ENCODE measurements at places on chromosomes 2 and 18.
A peak's percentile ranks its signal among the peaks of the same experiment; 100 is the strongest.

GRCh38 chr2:177242121-177242987 lies 22.2 kb downstream of the NFE2L2 start:
- no peak for DNase-seq

DNA sequence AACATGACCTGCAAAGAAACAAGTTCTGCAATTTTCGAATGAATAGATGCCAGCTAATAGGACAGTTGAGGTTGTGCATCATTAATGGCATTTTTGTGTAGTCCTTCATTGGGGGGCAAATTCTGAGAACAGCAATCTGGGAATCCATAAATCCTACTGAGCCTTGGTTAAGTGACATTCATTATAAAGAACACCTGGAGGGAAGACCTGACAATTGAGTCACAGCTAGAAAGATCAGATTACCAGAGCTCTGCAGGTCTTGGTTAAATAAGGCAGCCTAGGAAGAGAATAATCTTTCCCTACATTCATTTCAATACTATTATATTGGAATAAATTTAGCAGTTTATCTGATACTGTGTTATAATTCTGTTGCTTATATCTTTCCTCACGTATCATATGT lies 14.3 kb downstream of the KCNH7 start:
- DNase-seq = no peak

- no peak for DNase-seq
These were observed 10.9 kb upstream of the PEX13 start for GRCh38 chr2:61006486-61007105.

GRCh38 chr2:135742325-135742757 lies 686 bp downstream of the UBXN4 start:
- DNase-seq = no peak

DNA sequence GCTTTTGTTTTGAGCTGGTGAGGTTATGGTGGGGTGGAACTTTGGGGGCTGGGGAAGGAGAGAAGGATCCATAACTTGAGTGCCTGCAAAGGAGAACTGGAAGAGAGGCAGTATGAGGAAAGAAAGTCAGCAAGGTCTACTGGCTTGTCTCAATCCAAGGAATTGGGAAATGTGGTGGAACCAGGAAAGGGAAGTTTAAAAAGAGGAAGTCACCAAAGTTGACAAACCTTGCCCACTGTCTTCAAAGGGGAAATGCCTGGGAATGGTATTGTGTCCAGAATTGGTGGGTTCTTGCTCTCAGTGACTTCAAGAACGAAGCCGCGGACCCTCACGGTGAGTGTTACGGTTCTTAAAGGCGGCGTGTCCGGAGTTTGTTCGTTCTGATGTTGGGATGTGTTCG lies 304.1 kb upstream of the FAM98A start:
- DNase-seq = no peak

GRCh38 chr2:223934870-223935269 lies 10.3 kb downstream of the WDFY1 start:
- DNase-seq = no peak

DNA sequence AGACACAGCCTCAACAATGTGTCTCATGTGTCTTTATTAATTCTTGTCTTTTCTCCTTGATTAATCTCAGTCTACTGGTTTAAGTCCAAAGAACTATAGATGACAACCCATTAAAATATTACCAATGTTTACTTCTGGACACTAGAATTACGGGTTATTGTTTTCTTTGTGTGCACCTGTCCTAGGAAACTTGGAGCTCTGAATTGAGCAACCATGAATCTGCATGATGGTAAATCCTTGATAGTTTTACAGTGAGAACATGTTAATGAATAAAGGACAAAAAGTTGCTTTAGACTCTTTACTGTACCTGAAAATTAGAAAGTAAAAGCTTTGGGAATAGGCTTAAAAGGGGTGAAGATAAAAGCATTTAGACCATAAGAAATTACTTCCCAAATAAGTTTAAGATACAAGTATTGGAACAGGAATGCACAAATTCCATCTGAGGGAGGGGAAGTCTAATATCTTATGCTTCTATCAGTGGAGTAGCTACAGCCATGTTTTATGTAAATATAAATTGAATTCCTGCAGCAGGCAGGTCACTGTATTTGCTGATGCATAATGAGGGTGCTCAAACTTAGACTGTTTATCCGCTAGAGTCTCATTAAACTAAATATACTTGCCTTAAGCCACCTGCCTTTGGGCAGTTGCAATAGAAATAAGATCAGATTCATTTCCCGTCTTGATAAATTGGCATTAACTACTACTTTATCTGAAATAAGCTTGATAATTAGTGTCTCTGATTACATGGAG lies 603.7 kb upstream of the GCFC2 start:
- no peak for DNase-seq

GRCh38 chr18:4870177-4870773 lies 326.8 kb downstream of the AKAIN1 start:
- no peak for DNase-seq

DNA sequence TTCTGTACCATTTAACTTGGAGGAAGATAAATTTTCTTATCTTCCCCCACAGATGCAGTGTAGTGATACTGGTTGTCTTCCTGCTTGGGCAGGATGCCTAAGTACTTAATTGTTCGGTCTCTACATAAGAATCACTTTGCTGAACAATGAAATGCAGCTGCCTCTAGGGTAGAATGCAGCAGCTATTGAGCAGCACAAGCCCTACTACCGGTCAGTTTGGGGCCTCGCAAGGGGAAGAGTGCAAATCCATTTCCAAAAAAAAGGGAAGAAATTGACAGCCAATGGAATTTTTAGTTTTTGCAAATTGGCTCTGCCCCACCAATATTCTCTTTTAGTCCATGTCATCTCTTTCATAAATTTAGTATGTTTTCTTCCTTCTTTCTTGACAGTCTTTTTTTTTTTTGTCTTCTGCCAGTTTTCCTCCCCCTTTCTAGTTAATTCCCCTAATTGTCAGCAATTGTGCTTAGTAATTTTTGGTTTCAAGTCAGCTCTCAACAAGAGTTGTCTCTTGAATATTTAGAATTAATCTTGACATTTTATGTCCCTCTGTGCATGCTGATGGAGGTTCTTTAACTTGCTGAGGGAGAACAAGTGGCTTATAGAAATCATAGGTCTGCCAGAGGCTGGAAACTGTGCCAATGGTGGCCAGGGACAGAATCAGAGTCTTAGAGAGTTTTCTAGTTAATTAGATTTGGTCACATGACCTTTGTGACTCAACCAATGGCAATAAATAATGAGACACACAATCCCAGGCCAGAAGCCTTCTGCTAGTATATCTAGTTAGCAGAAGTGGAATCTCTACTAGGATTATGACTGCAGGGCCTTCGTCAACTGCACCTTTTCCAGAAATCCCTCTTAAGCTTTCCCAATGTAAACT lies 270.0 kb downstream of the CTNNA2 start:
- DNase-seq = no peak

DNA sequence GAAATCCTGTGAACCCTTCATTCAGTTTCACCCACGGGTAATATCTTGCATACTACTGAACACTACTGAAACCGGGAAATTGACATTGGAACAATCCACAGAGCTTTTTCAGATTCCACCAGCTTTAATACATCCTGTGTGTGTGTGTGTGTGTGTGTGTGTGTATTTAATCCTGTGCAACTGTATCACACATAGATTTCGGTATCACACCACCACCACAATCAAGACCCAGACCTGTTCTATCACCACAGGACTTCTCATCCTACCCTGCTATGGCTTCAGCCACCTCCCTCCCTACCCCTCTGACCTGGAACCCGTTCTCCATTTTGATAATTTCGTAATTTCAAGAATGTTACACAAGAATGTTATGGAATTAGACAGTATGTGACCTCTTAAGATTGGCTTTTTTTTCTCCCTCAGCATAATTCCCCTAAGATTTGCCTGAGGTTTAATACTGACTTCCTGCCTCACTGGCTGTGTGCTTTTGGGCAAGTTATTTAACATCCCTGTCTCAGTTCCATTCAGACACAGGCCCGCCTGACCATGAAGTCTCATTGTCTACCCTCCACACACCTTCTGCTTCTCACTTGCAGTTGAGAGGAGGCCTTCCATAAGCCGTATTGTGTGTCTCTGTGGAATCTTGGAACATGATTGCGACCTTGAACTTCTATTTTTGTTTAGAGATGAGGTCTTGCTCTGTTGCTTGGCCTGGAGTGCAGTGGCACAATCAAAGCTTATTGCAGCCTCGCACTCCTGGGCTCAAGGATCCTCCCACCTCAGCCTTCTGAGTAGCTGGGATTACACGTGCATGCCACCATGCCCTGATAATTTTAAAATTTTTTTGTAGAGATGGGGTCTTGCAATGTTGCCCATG lies 14.4 kb upstream of the TMEM131 start:
- DNase-seq = no peak

GRCh38 chr2:231530099-231531011 lies at the start of gene NMUR1:
Gene NMUR1 (minus strand): TSS chr2:231530445. CDS start chr2:231530361, 84 bp downstream.
- peak; percentile 69 for DNase-seq

GRCh38 chr2:110904779-110905148 lies 172.4 kb downstream of the ACOXL start:
- no peak for DNase-seq

- DNase-seq = no peak
These were observed 446 bp upstream of the COPS7B start for GRCh38 chr2:231785822-231786176.

- DNase-seq = no peak
These were observed 220.3 kb downstream of the KLHL29 start for GRCh38 chr2:23605236-23605635.

DNA sequence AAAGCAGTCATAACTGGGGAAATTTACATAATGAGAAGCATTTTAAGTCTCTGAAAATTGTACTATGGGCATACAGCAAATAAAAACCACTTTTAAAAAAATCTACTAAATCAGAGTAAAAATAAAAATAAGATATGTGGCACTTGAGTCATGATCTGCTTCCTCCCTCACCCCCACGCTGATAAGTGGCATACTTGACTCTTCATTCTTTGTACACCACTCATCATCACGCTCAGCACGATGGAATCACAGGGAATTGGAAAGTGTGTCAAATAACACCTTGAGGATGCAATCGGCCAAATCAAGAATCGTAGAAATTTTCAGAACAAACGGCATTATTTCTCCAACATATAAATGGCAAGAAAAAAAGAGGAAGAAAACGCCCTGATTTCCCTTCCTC lies 41.1 kb upstream of the REG3G start:
- no peak for DNase-seq

DNA sequence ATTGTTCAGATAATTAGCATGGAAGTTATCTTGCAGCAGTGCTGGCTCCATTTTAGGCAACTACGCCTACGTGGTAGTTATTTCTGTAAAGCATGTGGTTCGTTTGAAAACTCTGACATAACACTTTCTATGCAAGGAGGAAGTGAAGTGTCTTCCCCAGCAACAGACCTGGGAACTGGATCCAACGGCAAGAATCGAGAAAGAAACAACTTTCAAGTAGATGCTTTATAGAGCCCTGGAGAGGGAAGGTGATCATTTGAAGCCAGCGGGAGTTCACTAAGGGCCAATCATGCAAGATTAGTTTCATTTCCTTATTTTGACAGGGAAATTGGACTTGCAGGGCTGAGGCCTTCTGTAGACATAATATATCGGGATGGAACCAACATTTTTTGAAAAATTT lies 218.3 kb downstream of the ACKR3 start:
- no peak for DNase-seq

- DNase-seq = no peak
These were observed 1634.4 kb upstream of the DDX18 start for GRCh38 chr2:116180072-116180471.

- peak; percentile 40 for DNase-seq
These were observed 190.4 kb downstream of the FMNL2 start for GRCh38 chr2:152525277-152525838.

DNA sequence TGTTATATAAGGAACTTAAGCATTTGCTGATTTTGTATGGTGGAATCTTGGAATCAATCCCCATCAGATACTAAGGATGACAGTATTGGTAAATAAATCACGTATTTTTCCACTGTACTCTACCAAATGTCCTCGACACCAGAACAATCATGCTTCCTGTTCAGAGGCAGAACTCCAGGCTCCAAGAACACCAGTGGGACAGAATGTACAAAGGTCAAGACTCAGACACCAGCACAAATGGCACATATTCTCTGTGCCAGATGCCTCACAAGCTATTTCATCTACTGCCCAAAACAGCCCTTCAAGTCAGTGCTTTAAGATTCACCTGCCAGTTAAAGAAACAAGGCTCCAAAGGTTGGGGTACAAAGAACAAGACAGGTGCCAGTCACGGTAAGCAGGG lies 420.5 kb downstream of the STK39 start:
- no peak for DNase-seq

DNA sequence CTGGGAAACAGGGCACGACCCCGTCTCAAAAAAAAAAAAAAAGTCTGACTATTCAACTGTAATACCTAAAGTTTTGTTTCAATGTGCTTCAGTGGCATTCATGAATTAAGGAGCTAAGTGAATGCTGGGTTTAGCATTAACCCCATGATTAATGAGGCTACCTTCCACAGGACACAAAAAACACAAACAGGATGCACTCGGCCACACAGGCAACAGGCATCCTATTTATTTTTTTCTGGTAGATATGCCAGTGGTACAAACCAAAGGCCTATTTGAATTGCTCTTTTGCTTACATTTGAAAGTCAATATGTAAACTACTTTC lies 48.3 kb downstream of the CDH2 start:
- no peak for DNase-seq

DNA sequence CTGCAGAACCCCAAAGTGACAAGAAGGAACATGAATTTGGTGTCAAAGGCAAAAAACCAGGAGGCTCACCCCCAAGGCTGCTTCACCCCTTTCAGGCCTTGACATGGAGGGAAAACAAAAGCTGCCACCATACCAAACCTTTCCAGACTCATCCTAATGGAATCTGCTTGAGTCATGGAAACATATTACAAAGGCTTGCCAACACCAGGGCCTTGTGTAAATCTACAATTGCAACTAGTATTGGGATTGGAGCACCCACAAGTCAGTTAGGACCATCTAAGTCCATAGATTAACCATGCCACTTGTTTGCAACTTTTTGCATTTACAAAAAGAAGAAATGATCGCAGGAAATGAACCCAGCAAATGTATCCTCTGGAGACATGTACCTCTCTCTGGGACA lies 297.6 kb downstream of the CDCA7 start:
- no peak for DNase-seq

GRCh38 chr2:233414273-233414654 lies 60.0 kb downstream of the DGKD start:
- DNase-seq = no peak

DNA sequence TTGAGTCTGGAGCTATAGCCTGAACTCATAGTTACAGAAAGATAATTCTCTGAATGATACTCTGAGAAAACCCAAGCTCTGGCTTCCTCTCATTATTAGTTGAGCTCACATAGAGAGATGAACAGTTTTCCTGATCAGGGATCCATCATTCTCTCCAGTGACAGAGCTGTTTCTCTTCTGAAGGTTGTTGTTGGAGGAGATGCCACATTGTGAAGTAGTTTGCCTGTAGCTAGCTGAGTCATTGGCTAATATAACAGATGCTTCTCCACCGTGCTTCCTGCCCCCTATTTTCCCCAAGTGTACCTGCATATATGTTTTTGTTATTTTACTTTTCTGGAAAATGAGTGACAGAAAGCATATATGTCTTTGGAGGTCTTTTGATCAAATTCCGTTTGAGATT lies 64.6 kb downstream of the OSBPL6 start:
- DNase-seq = no peak

GRCh38 chr18:75083761-75084160 lies 125.2 kb downstream of the PTGR3 start:
- no peak for DNase-seq
